Stimulated activated CD8-positive, alpha-beta memory T cell treated with anti-CD3 and anti-CD28 coated beads, Interleukin-7, amount 100 ng/mL, for 1 hour (primary cell): ENCODE measurements at places on chromosomes 7 and 10.

DNA sequence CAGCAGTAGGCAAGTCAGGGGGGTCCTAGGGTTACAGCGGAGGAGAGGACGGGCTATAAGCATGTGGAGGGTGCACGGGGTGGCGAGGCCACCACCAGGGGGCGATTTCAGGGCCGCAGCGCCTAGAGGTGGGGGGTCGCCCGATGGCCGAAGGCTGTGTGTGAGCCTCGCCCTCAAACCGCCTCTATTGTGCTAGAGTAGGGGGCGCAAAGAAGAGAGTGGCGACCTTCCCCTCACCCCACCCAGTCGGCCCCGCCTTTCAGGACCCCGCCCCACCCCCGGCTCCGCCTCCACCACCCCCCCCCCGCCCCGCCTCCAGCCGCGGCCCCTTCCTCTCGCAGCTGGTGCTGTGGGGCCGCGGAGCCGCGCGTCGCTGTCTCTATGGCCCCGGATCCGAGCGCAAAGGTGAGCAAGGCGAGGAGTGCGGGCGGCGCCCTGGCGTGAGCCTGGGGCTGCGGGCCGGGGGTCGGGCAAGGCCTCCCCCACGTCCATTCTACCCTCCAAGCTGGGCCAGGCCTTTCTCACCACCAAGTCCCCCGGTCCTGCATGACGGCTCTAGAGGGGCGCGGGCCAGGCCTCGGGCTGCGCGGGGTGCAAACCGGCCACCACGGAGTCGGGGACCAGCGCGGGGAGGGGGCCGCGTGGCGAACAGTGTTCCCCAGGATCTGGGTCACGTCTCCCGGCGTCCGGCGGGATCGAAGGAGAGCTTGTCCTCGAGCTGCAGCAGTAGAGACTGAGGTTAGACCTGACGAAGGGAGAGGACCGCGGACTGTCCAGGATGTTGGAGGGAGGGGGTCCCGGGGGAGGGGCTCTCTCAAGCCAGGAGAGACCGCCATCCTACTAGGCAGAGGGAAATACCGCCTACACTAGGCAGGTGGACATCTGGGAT is at the start of gene SEMA4G:
Gene SEMA4G, plus strand, starts transcription at position 318 of the 889 bp plus-strand sequence. CDS start 3,409 bp downstream, outside the sequence.
- DNase-seq, result no peak

DNA sequence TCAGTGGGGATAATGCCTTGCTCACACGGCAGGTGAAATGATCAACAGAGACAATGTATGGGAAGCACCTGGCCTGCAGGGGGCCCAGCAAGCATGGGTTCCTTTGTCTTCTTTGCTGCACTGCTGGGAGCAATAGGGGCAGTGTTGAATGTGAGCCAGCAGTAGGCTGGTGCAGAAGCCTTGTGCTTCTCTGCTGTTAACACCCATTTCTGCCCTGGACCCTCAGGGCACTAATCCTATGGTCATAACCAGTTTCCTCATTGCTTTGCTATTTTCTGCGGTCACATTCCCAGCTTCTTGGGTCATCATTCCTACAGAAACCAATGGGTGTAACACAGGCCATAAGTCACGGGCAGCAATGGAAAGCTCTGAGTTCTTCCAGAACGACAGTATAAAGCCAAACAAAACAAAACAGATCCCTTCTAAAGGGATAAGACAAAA is 10.9 kb upstream of the LGI1 start:
- DNase-seq, result no peak

GRCh38 chr7:142379201-142379885 is 121.5 kb upstream of the PRSS58 start:
- DNase-seq, result no peak

- no peak for DNase-seq
Measured at GRCh38 chr10:79209340-79209739, 137.9 kb upstream of the PPIF start.

DNA sequence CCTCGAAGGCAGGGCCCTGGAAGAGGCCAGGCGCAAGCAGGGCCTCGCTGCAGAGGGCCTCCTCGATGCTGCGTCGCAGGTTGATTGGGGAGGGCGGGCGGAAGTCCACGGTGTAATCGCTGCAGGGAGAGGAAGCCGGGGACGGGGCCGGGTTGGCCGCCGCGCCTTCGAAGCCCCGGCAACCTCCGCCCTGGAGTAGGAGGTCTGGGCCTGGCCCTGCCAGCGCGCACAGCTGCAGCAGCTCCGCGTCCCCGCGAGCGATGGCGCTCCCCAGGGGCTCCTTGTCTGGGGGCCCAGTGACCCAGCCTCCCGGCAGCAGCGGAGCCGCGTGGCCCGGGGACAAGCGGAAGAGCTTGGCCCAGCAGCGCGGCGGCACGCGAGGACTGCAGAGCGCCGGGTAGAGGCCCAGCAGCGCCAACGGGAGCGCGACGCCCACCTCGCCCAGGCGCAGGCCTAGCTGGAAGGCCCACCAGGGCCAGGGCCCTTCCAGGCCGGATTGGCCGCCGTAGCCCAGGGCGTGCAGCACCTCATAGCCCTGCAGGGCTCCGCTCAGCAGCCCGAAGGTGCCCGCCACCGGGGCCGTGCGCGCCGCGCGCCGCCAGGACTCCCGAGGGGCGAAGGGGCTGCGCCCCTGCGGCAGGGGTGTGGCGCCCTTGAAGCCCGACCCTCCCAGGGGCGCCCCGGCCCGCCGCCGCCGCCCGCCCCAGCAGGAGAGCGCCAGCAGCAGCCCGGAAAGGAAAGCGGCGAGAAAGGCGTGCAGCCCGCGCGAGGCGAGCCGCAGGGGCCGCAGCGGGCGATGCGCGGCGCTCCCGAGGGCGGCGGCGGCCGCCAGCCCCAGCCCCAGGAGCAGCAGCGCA is 7.8 kb upstream of the RBM28 start:
- no peak for DNase-seq

GRCh38 chr7:132705146-132705545 is 128.9 kb upstream of the PLXNA4 start:
- no peak for DNase-seq

- no peak for DNase-seq
Measured at GRCh38 chr7:73918926-73919693, 58.2 kb downstream of the TMEM270 start.
